Hematopoietic multipotent progenitor cell treated with erythropoietin and hydrocortisone succinate and interleukin-3 and kit ligand, for 17 days (in vitro differentiated cells): ENCODE measurements at places on chromosomes 3 and 15.
A peak's percentile ranks its signal among the peaks of the same experiment; 100 is the strongest.

GRCh38 chr3:47849699-47850563, 47.0 kb downstream of the DHX30 start:
- no peak for DNase-seq

DNA sequence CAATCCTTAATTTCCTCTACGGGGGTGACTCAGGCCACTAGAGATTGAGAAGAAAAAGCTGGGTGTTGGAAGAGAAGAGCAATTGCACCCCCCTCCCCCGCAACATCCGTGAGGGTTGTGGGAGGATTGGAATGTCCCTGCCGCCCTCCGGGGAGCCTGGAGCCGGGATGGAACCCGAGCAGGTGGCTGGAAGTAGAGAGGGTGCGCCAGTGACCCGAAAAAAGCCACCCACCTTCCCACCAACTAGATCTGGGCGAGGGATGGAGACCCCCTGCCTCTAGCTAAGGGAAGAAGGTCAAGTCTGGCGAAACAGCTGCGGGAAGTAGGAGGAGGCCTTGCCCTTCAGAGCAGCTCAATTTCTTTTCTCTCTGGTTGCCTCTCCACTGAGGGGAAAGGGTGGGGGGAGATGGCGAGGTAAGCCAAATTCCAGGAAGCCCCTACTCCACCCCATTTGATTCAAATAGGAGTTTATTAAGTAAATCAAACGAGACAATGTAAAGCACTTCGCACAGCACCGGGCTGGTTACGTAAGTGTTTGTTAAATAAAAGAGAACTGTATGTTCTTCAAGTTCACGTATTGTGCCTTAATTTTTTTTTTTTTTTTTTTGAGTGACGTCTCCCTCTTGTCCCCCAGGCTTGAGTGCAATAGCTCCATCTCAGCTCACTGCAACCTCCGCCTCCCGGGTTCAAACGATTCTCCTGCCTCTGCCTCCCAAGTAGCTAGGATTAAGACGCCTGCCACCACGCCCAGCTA, 1.1 kb upstream of the WWTR1 start:
- no peak for DNase-seq

DNA sequence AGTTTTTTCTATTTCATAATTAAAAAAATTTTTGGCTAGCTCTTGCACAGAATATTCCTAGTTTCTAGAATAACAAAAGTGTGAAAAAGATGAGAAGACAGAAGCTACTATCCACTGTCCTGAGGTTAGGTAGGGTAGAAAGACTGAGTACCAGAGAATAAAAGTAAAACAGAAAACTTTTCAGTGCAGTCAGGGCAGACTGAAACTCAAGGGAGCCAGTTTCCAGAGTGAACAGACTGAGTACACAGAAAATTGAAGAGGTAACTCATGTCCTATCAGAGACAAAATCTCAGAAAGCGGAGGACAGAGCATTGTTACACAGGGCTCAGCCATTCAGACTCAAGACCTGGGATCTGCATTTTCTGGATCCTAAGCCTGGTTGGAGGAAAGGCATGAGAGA, 8.8 kb upstream of the FBXO40 start:
- no peak for DNase-seq

GRCh38 chr15:45522328-45523165, at the start of gene SLC30A4:
SLC30A4 (minus strand) TSS chr15:45522755; CDS start chr15:45522354, 401 bp downstream.
- DNase-seq, result no peak

GRCh38 chr15:85128621-85129020, 147.0 kb downstream of the PDE8A start:
- DNase-seq, result no peak

- peak; percentile 22 for DNase-seq
Observed at GRCh38 chr15:83092309-83092976, 15.0 kb upstream of the TM6SF1 start.

DNA sequence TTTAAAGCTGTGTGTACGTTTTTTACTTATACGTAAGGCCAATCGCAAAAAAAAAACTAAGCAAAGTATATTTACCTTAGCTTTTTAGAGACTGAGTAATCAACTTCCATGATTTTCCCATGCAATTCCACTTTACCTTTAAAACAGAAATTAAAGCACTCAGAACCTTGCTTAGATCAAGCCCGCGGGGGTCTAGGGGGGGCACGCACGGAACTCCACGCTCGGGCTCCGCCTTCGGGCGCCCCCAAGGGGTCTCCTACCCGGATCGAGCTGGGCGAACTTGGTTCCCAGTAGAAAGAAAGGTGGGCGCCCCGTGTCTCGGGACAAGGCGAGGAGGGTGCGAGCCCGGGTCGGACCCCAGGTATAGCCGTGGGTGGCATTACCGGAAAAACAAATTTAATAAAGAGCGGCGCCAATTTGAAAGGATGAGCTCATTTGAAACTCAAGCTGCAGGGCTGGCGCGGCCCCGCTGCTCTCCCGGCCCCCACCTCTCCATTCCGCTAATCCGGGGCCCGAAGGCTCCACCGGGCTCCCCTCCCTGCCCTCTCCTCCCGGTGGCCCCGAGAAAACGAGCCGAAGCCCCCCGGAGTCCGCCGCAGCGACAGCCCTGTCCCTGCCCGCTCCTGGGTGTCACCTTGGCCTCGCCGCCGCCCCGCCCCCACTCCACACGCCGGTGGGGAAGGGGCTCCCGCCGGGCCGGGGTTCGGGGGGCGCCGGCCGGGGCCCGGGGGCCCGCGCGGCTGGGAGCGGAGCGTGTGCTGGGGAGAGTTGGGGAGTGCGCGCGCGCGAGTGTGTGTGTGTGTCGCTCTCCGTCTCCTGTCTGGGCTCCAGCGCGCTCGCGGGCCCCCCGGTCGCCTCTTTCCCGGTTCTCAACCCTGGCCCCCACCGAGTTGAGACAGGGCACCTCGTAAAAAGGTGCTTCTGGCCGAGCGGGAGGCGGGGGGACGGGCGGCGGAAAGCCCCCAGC, 1.5 kb downstream of the IGF2BP2 start:
- peak; percentile 50 for DNase-seq

GRCh38 chr15:92709110-92709790, 53.7 kb upstream of the FAM174B start:
- no peak for DNase-seq

DNA sequence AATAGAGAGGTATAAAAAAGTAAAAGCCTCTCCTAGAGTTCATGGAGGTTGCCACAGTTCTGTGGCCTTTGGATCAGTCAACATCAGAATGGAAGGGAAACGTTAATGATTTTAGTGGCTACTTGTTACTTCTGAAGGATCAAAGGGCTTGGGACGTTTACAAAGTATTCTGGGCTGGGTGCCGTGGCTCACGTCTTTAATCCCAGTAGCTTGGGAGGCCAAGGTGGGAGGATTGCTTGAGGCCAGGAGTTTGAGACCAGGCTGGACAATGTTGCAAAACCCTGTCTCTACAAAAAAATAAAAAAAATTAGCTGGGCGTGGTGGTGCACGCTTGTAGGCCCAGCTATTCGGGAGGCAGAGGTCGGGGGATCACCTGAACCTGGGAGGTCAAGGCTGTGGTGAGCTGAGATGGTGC, 44.6 kb downstream of the FNDC3B start:
- no peak for DNase-seq

DNA sequence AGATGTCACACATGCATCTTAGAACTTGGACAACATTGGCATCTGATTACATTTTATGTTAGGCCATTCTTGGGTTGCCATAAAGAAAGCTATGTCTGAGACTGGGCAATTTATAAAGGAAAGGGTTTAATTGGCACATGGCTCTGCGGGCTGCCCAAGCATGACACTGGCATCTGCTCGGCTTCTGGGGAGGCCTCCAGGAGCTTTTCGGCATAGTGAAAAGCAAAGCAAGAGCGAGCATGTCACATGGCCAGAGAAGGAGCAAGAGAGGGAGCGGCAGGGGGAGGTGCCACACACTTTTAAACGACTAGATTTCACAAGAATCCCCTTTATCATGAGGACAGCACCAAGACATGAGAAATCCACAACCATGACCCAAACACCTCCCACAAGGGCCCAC, 11.3 kb downstream of the RYR3 start:
- DNase-seq, result no peak

- no peak for DNase-seq
Observed at GRCh38 chr3:28273837-28274236, 32.4 kb downstream of the CMC1 start.

- DNase-seq, result no peak
Observed at GRCh38 chr3:9248522-9249271, 749 bp downstream of the SRGAP3 start.

GRCh38 chr3:169659820-169660674, 3.5 kb downstream of the MECOM start:
- DNase-seq, result no peak

DNA sequence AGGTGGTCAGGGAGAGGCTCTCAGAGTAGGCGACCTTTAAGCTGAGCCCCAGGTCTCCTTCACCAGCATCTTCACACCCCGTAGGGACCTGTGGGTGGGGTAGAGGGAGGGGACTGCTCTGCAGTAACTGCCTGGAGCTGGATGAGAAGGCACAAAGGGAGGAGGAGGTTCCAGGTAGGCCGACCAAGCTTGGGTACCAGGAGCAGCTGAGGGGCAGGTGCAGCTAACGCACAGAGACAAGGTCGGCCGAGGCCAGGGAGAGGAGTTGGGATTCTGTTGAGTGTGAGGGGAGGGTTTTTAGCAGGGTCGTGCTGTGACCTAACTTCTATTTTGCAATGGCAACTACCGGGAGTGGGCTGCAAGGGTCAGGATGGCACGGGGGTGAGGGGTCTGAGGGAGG, 5.9 kb upstream of the GRIP2 start:
- DNase-seq, result no peak
